ENCODE measurements at places on chromosomes 3 and 15.
A peak's percentile ranks its signal among the peaks of the same experiment; 100 is the strongest.

GRCh38 chr3:81270603-81271379 lies 490.7 kb downstream of the GBE1 start:
- DNase-seq: no peak

GRCh38 chr15:77517579-77517978 lies 96.9 kb downstream of the HMG20A start:
- no peak for DNase-seq

- DNase-seq: peak; percentile 31
Observed at GRCh38 chr3:107315141-107315540, 62.1 kb upstream of the CCDC54 start.

GRCh38 chr15:22888120-22888859 lies 49.8 kb downstream of the NIPA2 start:
- DNase-seq: peak; percentile 92

DNA sequence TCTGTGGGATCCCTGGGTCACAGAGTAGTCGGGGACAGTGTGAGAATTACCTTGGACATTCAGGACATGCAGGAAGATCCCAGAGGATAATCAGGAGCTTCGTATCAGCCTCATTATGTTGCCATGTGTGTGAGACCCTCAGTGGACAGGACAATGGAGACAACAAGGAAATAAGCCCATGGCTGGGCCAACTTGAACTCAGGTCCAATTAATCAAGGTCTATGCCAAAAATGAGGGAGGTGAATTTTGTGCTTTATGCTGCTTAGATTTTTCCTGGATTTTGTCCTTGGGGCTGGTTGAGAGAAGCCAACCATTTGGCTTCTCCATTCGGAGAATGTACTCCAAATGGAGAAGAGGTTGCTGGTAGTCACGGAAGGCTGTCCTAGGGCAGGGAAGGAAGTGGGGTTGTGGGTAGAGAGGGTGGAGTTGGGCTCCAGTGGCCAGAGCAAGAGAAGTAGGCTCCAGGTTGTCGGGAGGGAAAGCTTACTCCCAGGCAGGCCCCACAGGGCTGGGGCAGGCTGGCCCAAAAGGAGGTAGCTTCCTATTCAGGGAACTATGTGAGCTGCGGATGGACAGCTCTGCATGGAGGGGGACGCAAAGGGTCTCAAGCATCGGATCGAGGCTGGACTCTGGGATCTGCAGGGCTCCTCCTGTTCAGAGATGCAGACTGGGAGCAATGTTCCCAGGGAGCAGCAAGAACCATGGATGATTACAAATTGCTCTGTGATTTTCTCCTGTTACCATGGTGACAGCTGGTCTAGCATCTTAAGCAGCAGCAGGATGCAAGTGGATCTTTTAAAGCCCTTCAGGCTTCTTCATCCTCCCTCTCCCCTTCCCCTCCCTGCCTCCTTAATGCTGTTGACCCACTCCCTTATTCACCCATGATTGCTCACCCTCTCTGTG lies 91.1 kb downstream of the WNT7A start:
- no peak for DNase-seq

GRCh38 chr3:186779204-186779603 lies 4.2 kb upstream of the EIF4A2 start:
- no peak for DNase-seq

GRCh38 chr3:189233225-189233858 lies 61.6 kb downstream of the TPRG1 start:
- DNase-seq: peak; percentile 70

- no peak for DNase-seq
Observed at GRCh38 chr3:141337523-141337854, 30.8 kb upstream of the ZBTB38 start.

DNA sequence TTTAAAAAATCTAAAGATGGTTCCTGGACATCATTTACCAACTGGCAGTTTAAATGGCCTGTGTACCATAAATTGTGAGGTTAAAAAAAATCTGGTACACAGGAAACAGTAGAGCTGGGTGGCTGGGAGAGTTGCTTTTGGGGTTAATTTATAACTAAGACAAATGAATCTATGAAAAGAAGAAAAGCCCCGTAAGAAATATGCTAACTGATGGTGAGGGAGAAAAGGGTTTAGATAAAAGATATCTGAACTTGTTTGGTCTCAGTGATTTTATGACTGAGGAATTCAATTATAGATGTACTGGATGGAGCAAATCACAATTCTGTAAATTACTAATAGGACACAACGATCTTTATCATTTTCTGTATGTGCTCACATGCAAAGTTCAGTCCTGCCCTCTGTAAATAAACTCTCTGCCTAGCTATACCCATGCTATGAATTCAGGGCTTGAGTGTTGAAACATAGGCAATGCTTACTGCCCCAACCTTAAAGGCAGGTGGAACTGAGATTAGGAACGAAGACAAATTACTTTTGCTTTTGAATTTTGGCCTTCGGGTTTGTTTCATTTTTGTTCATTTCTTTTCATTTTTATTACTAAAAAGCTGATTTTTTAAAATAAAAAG lies 28.0 kb downstream of the PPARG start:
- no peak for DNase-seq

- DNase-seq: no peak
Observed at GRCh38 chr15:69288531-69289341, 10.0 kb upstream of the PAQR5 start.

DNA sequence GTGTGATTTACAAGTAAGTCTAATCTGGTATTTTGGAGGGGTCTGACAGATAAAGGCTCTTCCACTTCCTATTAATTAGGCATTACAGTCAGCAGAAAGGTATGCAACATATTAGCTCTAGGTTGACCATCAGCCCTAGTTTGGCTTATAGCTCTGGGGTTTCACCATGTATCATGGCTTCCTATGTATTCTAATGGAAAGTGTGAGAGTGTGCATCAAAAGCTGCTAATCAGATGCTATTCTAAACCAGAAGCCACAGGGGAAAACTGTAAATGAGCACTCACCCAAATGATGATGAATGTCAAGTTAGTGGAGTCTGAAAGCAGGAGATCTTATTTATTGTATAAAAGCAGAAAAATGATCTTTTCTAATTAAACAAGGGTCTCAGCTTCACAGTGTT lies 149.2 kb upstream of the MITF start:
- no peak for DNase-seq

- no peak for DNase-seq
Observed at GRCh38 chr15:27902680-27903385, 196.3 kb downstream of the OCA2 start.

DNA sequence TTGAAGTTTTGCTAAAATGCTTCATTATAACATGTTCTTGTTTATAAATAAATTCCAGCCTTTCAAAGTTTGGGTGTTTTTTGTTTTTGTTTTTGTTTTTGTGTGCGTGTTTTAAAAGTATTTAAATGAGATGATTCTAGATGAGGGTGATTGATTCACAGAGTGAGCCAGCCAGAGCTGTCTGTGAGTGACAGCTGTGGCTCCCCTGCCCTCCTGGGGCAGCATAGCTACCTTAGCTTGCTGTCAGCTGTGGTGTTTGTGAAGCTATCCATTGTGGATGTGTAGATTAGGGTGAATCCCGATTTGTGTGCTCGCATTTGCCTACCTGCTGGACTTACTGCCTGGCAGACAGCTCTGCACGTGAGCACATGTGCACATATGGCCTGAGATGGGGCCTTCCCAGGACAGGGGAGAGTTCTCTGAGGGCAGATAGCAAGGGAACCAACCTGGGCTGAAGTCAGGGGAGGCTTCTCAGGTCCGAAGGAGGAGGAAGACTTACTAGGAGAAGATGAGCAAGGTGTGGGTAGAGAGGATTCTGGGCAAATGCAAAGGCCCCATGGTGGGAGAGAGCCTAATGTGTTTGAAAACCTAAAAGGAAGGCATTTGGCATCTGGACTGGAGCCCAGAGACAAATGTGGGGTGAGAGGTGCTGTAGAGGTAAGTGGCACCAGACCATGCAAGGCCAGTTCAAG lies 124.2 kb downstream of the EEFSEC start:
- no peak for DNase-seq

- no peak for DNase-seq
Observed at GRCh38 chr3:16409032-16409431, 104.5 kb downstream of the RFTN1 start.

GRCh38 chr3:65545429-65545828 lies 493.3 kb downstream of the MAGI1 start:
- peak; percentile 56 for DNase-seq

DNA sequence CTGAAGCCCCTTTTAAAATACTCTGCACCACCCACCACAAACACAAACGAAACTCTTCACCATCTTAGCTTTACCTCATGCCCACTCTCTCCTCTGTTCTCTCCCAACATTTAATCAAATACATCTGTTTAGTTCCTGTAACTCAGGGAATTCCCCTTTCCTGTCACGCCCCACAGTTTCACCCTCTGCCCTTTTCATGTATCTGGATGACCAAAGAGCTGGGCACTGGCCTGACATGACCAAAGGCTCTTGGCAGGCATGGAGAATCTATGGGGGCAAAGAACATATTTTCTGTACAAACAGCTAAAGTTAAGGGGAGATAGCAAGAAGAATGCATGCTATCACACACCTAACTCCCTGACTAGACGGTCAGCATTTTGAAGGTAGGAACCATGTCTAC lies 270.0 kb downstream of the TBL1XR1 start:
- DNase-seq: no peak

DNA sequence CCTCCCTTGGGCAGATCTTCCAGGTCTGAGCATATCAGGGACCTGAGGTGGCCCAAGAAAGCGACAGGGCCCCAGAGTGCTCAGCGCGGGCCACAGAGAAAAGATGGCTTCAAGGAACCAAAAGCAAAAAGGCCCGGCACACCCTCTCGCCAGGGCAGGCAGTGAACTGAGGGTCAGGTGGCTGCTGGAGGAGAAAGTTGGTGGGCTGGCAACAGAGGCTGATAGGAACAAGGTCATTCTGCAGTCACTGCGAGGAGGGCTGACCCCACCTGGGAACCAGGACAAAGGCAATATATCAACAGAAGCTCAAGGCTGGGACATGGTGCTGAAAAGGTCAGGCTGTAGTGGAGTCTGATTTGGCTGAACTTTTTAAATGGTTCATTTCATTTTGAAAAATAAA lies 2.8 kb upstream of the ACSBG1 start:
- no peak for DNase-seq

GRCh38 chr15:74216949-74217348 lies 14.4 kb upstream of the STRA6 start:
- no peak for DNase-seq

DNA sequence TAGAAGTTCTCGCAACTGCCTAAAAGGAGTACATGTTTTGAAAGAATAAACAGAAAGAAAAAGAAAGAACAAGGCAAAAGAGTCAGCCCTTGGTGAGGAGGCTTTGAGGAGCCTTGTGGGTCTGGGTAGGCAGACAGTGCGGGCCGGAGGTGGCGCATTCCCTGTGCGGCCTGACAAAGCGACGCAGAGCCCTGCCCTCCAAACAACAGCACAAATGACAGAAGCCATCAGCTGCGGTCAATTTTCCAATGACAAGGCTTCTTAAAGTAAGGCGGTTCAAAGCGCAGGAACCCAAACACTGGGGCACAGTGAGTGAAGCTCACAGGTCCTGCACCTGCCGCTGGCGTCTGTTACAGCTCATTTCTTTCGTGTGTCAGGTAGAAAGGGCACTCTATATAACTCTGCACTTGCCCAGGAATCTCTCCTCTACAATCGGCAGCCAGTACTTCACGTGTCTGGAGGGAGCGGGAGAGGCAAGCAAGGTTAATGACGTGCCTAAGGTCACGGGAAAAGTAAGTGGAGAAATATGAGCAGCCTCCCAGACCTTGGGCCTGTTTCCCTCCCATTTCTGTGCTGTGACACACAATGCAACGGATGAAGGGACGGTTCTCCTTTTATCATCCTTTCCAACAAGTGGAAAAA lies 178.1 kb downstream of the OPA1 start:
- DNase-seq: no peak

DNA sequence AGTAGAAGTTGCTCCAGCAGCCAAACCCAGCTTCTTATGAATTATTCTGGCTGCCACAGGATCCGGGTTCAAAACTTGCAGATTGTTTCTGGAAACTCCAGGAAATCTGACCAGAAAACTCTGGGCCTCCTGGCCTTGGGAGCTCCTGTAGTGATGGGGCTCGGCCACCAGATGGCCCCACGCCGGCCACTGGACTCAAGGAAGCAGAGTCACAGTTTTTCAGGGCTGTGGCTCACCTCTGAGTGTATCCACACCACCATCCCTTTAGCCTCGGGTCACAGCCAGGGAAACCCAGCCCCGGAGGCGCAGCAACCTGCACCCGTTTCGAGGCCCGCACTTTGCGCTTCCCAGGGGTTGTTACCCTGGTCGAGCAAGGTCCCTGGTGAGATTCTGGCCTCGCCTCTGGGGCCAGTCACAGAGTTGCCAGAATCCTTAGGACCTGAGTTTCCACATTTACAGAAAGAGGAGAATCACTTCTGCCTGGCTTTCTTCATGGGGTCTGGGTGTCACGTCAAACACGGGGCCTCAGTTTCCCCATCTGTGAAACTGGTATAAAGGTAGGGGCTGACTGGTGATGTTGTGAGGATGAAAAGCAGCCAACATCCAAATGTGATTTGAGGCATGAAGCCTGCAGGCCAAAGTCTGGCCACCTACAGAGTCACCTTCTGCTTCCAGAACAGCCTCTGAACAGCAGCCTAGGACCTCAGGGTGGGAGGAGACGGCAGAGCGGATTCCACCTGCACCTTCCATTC lies 53.5 kb upstream of the LCTL start:
- peak; percentile 62 for DNase-seq

- no peak for DNase-seq
Observed at GRCh38 chr15:52663536-52664294, 15.5 kb downstream of the ATOSA start.

DNA sequence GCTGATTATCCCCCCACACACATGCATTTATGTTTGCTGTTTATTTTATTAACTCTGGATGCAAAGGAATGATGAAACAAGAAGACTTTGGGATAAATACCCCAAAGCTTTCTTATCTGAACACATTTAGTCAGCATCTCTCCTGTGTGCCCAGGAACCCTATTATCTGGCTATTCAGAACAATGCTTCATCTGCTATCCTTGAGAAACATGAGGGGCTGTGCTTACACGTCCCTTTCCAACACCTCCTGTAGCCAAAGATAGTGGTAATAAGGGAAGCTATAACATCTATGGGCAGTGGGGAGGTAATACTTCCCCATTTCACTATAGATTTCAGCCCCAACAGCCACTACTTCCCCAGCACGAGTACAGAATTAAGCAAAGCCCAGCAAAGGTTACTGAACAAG lies 94.7 kb downstream of the SSR3 start:
- DNase-seq: no peak

DNA sequence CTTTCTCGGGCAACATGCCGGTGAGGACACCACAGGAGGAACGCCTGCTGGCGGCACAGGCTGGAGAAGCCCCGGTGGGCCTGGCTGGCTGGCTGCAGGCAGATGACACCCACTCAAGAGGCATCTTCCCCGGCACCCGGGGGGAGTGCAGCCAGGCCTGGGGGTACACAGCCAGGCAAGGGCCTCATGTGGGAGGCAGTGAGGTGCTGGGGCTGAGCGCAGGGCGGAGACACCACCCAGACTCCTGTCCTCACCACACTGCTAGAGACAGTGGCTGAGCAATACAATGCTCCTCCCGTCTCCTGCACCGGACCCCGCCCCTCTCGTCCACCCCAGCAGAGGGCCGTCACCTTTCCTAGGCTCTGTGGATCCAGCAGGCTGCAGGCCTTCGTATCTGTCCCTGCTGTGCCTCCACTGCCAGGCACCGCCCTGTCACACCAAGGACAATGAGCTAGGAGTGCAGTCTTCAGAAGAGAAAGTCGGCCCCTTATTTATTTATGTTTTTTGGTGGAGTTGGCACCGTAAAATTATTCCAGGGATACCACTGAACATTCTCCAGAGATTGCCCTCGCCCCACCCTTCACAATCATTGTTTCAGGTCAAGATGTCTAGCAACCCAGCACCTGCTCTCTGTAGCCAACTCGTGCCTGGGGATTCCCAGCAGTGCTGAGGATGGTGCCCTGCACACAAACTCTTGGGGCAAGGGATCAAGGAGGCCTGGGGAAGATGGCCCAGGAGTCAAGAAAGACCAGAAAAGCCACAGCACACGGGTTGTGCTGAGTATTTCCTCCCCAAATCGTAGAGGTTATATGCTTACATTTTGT lies 129.1 kb downstream of the ATP10A start:
- DNase-seq: no peak

Measured in fibroblast of skin of right quadriceps (primary cell).